ENCODE measurements at places on chromosomes 16 and 17. TPM values are rescaled to one million over a fixed set of nuclear protein-coding genes. Genes with fewer than 3 reads are reported as not detected.

The CHP2 gene
- not detected for total RNA-seq

The FBXO39 gene
- not detected for total RNA-seq

- DNase-seq: no peak
These were observed 173.3 kb upstream of the CACNG5 start for GRCh38 chr17:66661411-66662256.

GRCh38 chr17:35242805-35243560, at the start of gene SLFN5:
TSS of gene SLFN5 (plus strand) at chr17:35243072. CDS start at chr17:35258691, 15,619 bp downstream.
- peak; percentile 92 for DNase-seq

DNA sequence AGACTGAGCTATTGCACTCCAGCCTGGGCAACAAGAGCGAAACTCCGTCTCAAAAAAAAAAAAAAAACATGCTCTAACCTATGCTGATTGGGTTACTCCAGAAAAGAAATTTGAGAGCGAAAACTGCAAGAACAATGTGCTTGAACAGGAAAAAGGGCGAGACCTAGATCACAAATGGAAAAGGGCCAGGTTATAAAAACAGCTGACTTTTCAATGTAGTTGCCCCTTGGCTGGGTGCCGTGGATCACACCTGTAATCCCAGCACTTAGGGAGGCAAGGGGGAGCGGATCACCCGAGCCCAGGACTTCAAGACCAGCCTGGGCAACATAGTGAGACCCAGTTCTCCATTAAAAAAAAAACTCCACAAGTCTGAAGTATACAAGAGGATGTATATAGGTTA, 48.8 kb downstream of the MRM3 start:
- DNase-seq: no peak

DNA sequence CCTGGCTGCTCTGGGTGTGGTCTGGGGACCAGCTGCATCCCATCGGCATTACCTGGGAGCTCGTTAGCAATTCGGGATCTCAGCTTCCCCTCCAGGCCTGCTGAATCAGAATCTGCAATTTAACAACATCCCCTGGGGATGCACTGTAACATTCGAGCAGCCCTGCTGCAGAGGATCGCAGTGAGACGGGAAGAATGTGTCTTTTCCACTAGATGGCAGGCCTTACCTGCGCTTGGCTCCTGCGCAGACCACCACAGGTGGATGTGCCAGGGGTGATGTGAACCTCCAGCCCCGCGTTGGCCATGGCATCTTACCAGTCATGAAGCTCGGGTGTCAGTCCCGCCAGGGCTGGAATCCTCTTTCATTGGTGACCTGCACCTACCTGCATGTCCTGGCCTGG, 209.9 kb downstream of the PRKCB start:
- DNase-seq: no peak
